ENCODE measurements at places on chromosomes 5 and 9. TPM values are rescaled to one million over a fixed set of nuclear protein-coding genes. Genes with fewer than 3 reads are reported as not detected.

ZNF618 gene
- total RNA-seq = 10.2 TPM

FAM221B gene
- 0.32 TPM for total RNA-seq

AMBP gene
- total RNA-seq = 1.0 TPM

FANCG gene
- 13.9 TPM for total RNA-seq

TMED9 gene
- total RNA-seq = 132 TPM

SV2C gene
- 0.32 TPM for total RNA-seq

DROSHA gene
- 51.7 TPM for total RNA-seq

CIZ1 gene
- 98.5 TPM for total RNA-seq

ARID3C gene
- not detected for total RNA-seq

ANXA2R gene
- 4.4 TPM for total RNA-seq

BASP1 gene
- 25.8 TPM for total RNA-seq

ARL14EPL gene
- not detected for total RNA-seq

HK3 gene
- 61.2 TPM for total RNA-seq

KCNIP1 gene
- total RNA-seq = 1.7 TPM

STPG3 gene
- 0.38 TPM for total RNA-seq

TSLP gene
- total RNA-seq = 1.3 TPM

GRCh38 chr5:159807586-159807985 lies 108.7 kb upstream of the ADRA1B start:
- DNase-seq = no peak

GRCh38 chr5:122398016-122398415 lies 86.0 kb downstream of the SNCAIP start:
- DNase-seq = no peak

DNA sequence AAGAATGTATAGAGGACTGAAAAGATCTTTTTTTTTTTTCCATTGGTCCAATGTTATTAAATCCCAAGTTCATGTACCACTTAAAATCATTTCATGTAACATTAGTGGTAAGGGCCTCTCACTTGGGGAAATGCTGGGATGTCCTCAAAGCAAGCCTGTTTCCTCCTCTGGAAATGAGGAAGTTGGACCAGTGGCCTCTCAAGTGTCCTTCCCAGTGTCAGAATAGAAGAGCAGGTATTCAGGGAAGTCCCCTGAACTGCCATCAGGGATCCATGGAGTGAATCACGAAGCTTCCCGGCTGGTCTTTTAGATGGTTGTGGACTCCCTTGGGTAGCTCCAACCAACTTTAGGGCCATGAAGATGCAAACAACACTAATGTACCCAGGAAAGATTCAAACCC lies 55.2 kb upstream of the AFAP1L1 start:
- no peak for DNase-seq

- DNase-seq = no peak
These were observed 7.7 kb downstream of the PHF19 start for GRCh38 chr9:120869360-120869687.

GRCh38 chr5:56737951-56738606 lies 77.3 kb upstream of the MAP3K1 start:
- DNase-seq = no peak

- DNase-seq = no peak
These were observed 270.2 kb upstream of the RASA1 start for GRCh38 chr5:86997516-86997915.

GRCh38 chr9:115098226-115098965 lies 19.6 kb downstream of the TNC start:
- no peak for DNase-seq

- DNase-seq = no peak
These were observed 313.2 kb downstream of the TRIM32 start for GRCh38 chr9:117000196-117000723.

DNA sequence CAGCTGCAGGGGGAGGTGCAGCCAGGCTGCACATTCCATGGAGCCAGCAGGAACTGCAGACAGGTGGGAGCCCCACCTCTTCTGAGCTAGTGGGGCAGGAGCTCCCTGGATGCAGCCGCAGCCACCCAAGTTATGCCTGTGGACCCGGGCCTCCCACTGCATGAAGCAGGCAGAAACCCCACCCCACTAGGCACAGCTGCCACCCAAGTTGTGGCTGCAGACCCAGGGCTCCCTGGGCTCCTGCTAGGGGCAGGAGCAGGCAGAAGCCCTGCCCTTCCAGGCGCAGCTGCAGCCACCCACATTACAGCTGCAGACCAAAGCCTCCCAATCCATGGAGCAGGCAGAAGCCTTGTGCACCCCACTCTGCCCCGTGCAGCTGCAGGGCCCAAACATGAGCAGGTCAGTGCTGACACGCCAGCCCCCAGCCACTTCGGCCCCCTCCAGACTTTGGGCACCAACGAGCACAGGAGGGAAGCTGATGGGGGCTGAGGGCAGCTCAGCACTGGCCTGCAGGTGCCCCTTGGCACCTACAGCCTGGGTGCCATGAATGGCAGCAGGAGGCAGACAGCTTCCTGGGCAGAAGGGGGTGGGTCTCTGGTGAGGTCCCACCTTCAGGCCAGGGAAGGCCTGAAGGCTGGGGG lies 106.9 kb downstream of the C9orf50 start:
- no peak for DNase-seq

GRCh38 chr5:160471761-160472160 lies 50.1 kb downstream of the PTTG1 start:
- no peak for DNase-seq

DNA sequence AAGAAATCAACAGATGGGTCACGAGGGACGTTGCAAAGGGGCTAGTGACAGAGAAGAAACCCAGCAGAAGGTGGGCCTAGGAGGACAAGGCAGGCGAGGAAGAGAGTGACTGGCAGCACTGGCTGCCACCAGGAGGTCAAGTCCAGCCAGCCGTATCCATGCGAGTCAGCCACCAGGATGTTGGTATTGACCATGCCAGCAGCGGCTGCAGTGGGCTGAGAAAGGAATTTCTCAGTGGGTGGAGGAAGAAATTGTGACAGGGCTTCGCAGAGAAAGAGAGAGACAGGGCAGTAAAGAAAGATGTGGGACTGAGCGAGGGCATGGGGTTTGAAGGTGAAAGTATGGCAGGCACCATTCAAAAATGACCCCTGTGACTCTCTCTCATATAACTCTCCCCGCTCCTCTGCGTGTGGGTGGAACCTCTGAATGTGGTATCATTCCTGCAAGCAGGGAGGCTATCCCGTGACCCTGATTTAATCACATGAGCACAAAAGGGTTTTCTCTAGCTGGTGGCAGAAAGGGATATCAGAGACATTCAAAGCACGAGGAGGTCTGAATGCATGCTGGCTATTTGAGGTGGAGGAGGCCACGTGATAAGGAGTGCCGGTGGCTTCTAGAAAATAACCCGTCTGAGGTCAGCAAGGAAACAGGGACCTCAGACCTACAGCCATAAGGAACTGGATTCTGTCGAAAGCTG lies 45.4 kb upstream of the FBXW11 start:
- DNase-seq = no peak

GRCh38 chr5:62596691-62597090 lies 18.1 kb downstream of the LRRC70 start:
- DNase-seq = no peak

DNA sequence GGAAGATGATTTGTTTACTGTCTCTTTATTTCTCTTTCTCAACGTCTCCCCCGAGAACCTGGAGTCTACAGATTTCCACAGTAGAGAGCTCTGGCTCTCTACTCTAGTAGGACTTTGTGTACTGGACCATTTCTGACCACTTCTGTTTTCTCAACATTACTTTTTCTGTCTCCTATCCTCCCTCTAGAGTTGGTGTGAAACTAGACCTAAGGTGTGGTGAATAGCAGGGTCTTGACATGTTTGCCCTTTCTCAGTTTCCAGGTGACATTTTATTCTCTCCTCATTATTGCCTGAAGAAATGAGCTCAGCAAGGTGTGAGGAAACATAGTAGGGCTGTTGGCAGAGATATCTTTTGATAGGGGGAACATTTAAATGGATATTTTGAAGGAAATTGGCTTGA lies 62.1 kb upstream of the IL6ST start:
- no peak for DNase-seq

GRCh38 chr5:1801222-1801966 lies at the start of gene NDUFS6:
Gene NDUFS6 (plus strand): TSS chr5:1801407. CDS start chr5:1801418, 11 bp downstream.
- peak; percentile 90 for DNase-seq

- DNase-seq = no peak
These were observed 730.5 kb upstream of the RGMB start for GRCh38 chr5:98042961-98043360.

GRCh38 chr5:168295574-168296201 lies 4.2 kb downstream of the WWC1 start:
- DNase-seq = peak; percentile 58

DNA sequence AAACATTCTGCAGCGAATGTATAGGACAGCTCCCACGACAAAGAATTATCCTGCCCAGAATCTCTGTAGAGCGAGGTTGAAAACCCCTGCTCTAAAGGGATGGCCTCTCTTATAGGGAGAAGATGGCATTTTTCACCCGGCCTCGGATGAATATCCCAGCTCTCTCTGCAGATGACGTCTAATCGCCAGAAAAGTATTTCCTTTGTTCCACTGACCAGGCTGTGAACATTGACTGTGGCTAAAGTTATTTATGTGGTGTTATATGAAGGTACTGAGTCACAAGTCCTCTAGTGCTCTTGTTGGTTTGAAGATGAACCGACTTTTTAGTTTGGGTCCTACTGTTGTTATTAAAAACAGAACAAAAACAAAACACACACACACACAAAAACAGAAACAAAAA lies 17.4 kb upstream of the RARS1 start:
- DNase-seq = no peak

DNA sequence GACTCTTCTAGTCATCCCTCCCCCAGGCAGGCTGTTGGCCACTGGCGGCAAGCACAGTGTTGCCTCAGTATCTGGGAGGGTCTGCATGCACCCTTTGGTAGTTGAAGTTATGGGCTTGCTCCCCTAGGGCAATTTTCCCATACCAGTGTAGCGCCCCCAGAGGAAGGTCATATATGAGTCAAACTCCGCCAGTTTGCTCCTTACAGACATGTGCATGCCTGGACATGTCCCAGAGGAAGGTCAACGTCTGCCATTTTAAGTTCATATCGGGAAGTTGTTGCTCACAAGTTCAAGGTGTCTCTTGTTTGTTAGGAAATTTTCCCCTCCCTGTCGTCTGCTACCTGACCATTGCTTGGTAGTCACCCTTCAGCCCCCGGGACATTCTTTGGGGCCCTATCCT lies 51.3 kb upstream of the MROH2B start:
- DNase-seq = no peak

GRCh38 chr5:82320966-82321365 lies 42.8 kb upstream of the RPS23 start:
- no peak for DNase-seq

GRCh38 chr5:175614223-175614815 lies 43.6 kb upstream of the HRH2 start:
- DNase-seq = no peak

DNA sequence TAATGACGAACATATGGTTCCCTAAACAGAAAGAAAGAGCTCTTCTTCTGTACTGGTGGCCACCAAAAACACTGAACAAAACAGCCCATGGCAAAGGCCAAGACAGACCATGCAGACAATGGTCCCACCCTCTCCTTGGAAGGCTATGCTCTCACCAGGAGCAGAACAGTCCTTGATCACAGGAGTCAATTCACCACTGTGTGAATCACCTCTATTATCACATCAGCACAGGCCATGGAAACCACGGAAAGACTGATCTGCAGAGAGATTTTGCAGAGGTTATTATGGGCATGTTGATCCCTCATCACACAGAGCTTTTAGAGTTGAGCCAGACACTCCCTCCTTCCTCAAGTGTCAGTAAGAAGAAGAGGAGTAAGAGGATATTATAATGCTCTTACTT lies 134.0 kb upstream of the RASEF start:
- no peak for DNase-seq

- DNase-seq = no peak
These were observed 734.1 kb upstream of the WWC1 start for GRCh38 chr5:167557359-167557758.

DNA sequence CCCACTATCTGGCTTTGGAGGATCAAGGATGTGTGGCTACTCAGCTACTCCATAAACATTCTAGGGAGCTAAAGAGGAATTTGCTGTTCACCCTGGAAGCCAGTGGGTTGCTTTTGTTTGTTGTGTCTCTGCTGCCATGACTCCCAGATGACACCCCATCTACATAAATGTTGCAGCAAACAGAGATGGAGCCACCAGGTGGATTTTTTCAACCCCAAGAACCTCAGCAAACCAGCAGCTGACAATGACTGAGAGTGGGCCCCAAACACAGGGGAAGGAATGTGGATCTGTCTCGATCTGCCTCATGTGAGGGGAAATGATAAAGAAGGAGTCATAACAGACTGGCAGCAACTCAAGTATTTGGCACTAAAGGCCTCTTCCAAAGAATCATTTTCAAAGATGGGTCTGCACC lies 132.7 kb upstream of the TNC start:
- no peak for DNase-seq

GRCh38 chr5:89260254-89260653 lies 377.3 kb upstream of the MEF2C start:
- no peak for DNase-seq

- DNase-seq = no peak
These were observed 16.9 kb downstream of the CSNK1G3 start for GRCh38 chr5:123528878-123529277.

GRCh38 chr5:144219869-144220268 lies 49.2 kb downstream of the KCTD16 start:
- DNase-seq = no peak

DNA sequence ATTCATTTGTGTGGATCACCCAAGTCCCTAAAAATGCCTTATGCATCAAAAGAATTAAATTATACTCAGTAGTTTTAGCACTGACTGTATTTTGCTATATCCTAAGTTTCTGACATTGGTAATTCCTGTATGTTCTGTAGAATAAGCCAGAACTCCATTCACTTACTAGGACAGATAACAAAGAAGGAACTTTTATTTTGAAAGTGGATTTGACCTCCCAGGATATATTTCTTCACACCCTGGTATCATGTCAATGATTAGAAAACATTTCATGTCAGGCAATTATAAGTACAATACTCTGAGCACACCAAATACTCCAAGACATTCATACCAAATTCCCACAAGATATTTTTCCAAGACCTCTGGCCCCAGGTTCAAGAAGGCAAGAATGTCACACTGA lies 28.7 kb upstream of the MYOT start:
- no peak for DNase-seq

- DNase-seq = no peak
These were observed 761.2 kb downstream of the TAF11L14 start for GRCh38 chr5:18395126-18396110.

- DNase-seq = no peak
These were observed 698.0 kb upstream of the MEF2C start for GRCh38 chr5:89580976-89581375.

Data from lower lobe of right lung (tissue), 2 donors.